NCI-H526 treated with DMSO at 0.1 percent for 48 hours (cell line): ENCODE measurements at places on chromosomes 2 and 18.

DNA sequence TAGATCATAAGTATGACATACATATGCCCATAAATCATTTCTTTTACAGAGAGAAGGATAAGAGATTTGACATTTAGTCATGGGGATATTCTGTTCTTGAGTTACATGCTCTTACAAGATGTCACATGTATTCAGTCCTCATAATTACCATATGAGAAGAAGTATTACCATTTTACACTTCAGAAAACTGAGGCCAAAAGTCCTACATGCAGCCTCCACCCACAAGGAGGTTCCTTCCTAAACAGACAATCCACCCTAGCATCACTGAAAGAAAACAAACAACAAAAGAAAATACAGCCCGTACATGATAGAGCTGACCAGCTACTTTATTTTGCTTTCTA, 335.1 kb downstream of the SETBP1 start:
- DNase-seq = no peak

GRCh38 chr2:201827621-201828020, 21.3 kb downstream of the CDK15 start:
- no peak for DNase-seq

DNA sequence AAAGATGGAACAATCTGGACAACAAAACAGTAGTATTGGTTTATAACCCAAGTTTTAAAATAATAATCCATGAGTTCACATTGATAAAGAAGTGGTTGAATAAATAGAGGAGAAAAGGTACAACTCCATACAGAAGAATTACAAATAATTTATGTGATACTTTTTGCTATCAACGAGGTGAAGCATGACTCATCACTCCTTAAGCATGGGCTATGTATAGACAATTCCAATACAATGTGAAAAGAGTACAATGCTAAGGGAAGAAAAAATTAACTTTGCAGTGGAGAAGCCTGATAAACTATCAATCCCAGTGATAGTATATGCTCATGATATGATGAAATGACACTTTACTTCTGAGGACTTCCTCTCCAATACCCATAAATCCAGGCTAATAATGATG, 312.9 kb downstream of the GULP1 start:
- DNase-seq = no peak

DNA sequence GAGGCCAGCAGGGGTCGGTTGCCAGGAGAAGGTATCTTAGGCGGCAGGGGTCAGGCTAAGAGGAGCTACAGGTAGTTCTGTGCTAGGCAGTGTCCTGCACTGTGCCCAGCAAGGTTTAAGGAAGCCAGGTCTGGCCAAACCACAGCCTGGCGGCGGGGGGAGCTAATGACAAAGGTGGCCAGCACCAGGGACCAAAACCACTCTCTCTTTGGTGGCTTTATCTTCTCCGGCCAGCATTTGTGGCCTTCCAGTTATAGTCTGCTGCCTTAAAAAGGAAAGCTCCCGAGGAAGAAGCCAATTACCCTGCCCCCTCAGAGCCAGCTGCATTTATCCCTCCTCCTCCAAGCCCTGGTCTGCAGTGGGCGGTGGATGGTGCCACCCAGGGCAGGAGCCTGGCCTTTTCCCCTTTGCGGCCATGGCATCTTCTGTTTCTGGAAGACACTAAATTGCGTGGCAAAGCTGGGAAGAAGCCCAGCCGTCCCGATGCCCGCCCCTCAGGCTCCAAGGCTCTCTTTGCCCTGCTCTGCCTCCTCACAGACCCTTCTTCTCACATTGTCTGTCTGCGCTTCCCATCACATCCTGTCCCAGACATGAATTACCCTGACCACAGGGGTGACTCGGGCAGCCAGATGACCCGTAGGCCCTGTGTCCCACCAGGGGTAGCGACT, 94.6 kb downstream of the EN1 start:
- DNase-seq = no peak

- no peak for DNase-seq
These were observed 169.7 kb upstream of the LRP1B start for GRCh38 chr2:142300517-142300916.

DNA sequence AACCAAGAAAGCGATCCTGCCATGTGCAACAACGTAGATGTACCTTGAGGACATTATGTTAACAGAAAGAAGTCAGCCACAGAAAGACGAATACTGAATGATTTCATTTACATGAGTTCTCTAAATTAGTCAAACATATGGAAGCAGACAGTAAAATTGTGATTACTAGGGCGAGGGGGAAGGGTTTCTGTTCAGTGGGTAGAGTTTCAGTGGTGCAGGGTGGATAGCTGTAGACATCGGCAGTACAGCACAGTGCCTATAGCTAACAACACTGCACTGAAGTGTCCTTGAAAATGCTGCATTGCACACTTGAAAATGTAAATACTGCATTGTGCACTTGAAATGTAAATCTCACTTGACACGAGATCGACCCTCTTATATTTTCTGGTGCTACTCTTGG, 275.3 kb downstream of the GALR1 start:
- DNase-seq = no peak

DNA sequence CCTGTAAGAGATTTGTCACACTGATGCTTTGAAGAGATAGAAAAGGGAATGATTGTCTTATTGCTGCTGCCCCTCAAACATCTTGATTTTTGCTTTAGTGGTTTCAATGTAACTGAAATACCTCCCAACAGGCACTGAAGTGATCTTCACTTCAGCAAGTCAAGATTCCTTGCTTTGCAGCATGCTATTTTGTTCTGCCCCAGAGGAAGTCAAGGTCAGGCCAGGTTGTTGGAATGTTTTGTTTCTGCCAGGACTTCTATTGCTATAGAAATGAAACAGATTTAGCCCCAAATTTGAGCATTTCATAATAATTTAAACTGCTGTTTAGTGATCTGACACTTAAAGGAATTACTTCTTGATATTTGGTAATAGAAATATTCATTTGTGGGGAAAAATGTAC, 277.6 kb downstream of the ZNF804A start:
- DNase-seq = no peak

DNA sequence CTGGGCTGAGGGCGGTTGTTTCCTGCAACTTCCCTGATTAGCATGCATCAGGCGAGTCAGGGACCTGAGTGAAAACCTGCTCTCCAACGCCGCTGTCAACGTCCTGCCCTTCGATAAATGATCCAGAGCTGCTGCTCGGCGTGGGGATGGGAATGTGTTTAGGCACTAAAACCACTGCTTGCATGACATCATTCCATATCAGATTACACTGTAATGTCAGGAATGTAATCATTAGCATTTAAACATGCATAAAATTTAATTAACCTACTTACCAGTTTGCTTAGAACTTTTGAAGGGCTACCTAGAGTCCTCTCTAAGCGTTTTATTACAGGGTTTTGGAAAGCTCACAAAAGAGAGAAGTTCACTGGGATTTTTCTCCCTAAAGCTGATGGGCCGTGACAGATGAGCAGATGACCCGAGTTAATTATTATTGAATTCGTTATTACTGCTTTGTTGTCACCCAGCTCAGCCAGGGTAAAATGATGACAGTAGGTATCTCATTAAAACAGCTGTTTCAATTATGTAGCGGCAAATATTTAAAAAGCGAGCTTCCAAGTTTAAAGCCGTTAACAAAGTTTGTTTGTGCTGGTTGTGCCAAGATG, 685.6 kb upstream of the SALL3 start:
- DNase-seq = no peak

DNA sequence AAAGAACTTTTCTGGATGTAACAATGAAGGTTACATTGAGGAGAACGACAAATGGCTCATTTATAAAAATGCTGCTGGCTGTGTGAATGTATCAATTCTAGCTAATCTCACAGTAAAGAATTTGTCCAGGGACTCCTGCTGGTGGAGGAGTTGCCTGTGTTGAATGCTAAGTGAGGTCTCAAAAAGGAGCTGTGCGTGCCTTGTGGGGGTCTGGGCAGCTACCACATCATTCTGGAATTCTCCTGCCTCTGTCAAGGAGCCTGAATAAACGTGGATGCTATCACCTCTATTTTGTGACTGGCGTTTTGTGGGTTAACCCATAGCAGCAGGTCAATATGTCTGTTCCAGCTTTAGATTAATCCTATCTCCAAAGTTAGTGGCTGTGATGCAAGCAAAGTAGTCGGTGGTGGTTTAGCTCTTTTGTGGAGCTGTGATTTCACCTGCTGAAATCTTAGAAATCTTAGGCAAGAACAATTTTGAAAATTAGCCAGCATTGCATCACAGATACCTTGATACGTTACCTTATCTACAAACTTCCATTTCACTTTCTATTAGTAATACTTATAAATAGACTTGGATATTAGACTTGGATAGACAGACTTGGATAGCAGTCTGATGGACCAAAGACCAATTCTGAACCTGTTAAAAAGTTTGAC, 96.8 kb downstream of the MTCL1 start:
- no peak for DNase-seq

GRCh38 chr2:186493564-186494085, 7.6 kb downstream of the ZC3H15 start:
- no peak for DNase-seq

DNA sequence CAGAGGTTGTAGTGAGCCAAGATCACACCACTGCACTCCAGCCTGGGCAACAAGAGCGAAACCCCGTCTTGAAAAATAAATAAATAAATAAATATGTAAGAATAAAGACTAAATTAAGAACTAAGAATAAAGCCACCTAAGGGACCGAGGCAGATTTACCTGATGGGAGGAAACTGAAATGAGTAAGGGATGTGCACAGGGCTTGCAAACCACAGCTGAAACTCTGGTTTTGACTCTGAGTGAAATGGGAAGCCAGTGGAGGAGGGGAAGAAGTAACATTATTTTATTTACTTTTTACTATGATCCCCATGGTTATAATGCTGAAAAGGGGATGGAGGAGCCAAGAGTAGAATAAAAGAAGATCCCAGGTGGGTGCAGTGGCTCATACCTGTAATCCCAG, 107.3 kb downstream of the CABYR start:
- no peak for DNase-seq

DNA sequence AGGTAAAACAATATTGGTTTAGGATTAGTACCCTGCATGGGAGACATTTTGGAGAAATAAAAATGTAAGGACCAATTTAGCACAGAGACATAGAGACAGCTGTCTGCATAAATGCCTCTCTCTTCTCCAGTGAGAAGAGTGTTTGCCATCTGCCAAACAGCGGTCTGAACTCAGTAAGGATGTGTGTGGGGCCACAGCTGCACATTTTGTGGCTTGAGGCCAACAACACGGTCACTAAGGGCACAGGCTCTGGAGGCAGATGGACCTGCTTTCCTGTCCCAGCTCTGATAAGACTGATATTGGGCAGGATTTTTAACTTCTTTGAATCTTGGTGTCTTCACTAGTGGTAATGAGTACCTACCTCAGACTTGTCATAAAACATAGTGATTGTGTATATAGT, 10.2 kb downstream of the ZBTB14 start:
- no peak for DNase-seq

GRCh38 chr18:48896875-48897511, 53.8 kb downstream of the SMAD7 start:
- DNase-seq = no peak

DNA sequence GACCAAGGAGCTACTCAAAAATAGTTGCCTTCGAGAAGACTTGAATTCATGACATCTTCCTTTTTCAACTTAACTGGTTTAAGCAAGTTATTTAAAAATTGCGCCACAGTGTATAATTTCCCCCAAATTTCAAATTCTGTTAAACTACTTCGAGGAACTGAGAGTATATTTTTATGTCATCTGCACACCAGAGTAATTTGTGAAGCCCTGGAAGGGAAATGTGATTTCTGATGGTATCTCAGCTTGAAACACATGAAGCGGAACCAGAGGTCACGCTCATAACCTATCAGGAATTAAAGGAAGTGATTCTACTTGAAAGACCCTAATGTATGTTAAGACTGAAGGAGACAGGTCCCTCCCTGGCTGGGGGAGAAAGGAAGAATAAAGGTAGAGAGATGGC, 33.9 kb upstream of the DARS1 start:
- DNase-seq = no peak

GRCh38 chr2:173959358-173959884, 5.8 kb downstream of the SP3 start:
- no peak for DNase-seq

DNA sequence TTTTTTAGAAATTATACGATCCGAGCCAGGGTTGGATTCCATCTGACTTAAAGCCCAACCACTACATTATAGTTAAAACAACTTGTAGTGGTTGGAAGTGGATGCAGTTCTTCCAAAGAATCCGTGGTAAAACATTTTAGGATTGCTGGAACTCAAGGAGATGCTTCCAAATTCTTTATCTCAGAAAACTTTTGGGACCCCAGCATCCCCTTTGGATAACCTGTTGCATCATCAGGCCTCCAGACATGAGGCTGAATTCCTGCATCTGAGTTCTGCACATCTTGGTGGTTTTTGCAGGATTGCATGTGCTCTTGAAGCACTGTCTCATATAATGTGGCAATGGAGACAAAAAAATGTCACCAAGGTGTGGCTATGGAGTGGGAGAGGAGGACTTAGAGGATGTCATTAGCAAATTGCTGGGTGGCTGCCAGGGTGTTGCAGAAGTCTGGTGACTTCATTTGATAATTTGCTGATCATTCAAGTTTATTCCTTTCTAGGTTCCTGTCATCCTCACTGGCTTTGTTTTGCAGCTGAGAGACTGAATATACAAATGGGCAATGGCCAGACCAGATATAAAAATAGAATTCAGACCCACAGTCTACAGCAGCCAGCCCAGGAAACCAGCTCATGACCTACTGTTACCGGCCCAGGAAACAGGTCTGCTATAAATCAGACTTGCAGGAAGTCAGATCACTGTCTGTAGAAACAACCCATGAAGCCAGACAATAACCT, 207.7 kb downstream of the BCL2 start:
- no peak for DNase-seq

DNA sequence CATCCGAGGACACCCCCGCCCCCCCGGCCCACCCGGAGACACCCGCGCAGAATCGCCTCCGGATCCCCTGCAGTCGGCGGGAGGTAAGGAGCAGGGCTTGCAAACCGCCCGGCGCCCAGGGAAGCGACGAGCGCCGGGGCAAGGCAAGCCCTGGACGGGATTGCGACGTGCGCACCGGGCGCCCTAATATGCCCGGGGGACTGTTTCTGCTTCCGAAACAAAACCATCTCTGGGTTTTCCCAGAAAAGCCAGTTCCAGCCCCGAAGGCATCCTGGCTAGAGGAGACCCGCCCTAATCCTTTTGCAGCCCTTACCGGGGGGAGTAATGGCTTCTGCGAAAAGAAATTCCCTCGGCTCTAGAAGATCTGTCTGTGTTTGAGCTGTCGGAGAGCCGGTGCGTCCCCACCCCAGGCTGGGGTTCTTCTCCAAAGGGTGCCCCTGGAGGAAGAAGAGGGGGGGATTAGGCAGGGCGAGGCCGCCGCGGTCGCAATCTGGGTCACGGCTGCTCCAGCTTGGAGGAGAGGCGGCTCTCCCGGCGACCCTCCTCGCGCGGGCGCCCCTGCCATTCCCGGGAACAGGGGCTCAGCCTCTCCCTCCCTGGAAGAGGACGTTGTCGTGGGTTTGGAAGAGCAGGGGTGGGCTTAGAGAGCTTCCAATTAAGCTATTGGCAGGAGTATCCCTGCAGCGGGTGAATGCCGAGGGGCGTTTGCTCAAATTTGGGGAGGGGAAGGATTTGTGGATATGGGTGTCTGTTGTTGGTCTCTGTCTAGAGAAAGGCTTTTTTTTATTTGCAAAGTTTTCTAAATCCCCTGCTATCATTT, 521 bp downstream of the MYCN start:
- peak; percentile 100 for DNase-seq
